T-helper 9 cell (primary cell): ENCODE measurements at places on chromosomes 6 and 20.
A peak's percentile ranks its signal among the peaks of the same experiment; 100 is the strongest.

DNA sequence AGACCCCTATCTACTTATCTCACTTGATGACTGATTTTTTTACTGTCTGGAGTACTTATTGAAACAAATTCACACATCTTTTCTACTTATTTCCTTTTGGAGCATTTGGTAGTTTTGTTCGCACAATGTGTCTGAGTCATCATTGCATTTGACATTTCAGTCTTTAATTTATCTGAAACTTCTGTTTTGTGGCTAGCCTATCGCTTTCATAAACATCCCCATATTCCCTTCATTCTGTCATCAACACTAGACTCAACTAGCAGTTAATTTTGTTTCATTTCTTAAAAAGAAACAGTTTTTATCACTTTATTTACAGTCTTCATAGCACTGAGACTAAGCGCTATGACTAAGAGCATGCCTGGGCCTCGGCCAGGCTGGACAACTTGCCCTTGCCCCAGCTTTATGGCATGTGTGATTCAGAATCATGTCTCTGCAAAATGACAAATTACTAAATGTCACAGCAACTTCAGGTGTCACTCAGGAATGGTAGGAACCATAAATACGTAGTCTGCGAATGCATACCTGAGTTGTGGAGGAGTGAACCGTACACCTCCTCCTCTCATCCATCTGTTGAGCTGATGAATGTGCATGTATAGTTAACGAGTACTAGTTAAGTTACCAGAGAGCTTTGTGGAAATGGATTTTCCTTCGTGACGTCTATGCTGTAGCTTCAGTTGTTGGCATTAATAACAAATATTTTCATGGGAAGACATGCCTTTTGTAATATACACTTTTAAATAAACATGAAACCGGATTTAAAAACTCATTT, 16.2 kb downstream of the L3MBTL3 start:
- no peak for DNase-seq

- DNase-seq, result no peak
Measured at GRCh38 chr6:110387986-110388385, 27.4 kb downstream of the DDO start.

DNA sequence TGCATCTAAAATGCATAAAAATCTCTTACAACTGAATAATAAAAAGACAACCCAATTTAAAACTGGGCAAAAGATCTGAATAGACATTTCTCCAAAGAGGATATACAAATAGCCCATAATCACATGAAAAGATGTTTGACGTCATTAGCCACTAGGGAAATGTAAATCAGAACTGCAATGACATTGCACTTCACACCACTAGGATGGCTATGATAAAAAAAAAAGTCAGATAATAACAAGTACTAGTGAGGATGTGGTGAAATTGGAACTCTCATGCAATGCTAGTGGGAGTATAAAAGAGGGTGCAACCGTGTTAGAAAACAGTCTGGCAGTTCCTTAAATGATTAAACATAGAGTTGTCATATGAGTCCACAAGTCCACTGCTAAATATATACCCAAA, 24.3 kb upstream of the TBX18 start:
- DNase-seq, result no peak

- peak; percentile 29 for DNase-seq
Measured at GRCh38 chr6:31083742-31084354, 28.5 kb downstream of the C6orf15 start.

GRCh38 chr6:142075516-142076101, 57.1 kb upstream of the GJE1 start:
- no peak for DNase-seq

DNA sequence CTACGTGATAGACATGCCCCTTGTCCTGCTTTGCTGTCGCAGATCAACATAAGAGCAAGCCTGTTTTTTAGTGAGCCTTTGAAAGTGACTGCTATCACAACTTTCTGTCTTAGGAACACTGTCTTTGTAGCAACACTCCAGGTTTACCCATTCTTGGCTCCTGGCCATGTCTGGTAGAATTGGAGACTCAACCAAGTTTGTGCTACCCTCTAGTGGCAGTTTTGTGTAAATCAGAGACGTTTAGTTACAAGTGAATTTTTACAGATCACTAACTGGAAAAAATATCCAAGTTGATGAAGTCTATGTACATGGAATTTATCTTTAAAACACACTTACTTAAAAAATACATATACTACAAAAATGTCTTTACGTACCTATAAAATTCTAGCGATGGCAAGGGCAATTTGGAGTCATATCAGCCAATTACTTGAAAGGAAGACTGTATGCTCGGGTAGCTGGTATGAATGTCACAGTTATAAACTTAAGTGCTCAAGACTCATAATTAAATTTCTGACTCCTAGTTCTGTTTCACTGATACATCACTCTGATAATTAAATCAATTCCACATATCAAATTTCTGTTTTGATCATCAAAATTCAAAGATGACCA, 101.4 kb downstream of the ADGB start:
- peak; percentile 11 for DNase-seq

GRCh38 chr20:58840816-58841538, 9.7 kb downstream of the GNAS-AS1 start:
- no peak for DNase-seq

- DNase-seq, result no peak
Measured at GRCh38 chr6:1059596-1059995, 252.3 kb upstream of the FOXQ1 start.

DNA sequence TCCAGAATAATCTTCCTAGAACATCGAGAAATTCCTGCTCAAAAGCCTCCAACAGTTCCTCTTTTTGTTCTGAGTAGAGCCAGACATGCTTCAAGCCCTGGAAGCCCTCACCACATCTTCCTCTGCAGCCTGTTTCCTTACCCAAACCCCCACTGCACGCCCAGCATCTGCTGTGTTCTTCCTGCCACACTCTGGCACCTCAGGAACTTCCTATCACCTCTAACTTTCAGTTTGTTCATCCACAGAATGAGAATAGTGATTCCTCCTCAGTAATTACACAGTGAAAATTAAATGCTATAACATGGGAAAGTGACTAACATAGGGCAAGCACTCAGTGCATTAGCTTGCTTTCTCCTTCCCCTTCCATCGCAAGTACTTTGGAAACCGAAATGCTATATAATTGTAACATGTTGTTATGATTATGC, 26.3 kb downstream of the C6orf89 start:
- DNase-seq, result peak; percentile 23

DNA sequence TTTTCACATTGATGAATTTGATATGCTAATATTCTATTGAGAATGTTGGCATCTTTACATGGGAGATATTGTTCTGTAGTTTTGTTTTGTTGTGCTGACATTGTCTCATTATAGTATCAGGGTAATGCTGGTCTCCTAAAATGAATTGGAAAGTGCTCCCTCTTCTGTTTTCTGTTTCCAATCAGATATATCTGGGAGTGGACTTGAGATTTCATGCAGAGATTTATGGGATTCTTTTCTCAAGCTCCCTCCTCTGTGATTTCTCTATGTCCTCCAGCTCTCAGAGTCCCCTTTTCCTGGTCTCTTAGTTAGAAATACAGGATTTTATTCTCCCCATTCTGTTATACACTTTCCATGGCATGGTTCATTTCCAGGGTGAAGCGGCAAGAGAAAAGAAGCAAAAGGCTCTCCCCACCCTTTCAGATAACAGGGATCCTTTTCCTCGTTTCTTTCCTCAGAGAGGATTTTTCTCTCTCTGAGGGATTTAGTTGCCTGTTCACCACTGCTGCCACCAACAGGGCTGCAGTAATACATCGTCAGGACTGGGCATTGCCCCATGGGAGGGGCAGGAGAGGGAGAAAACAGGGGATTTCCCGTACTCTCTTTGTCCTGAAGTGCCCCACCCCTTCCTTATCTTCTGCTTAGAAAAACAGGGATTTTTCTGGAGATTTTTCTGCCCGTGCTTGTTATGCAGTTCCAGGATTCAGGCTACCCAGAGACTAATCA, 59.3 kb upstream of the STMND1 start:
- no peak for DNase-seq

GRCh38 chr20:62656919-62657588, 14.8 kb downstream of the SLCO4A1 start:
- DNase-seq, result no peak

GRCh38 chr6:2534406-2535042, 216.2 kb downstream of the MYLK4 start:
- DNase-seq, result no peak

DNA sequence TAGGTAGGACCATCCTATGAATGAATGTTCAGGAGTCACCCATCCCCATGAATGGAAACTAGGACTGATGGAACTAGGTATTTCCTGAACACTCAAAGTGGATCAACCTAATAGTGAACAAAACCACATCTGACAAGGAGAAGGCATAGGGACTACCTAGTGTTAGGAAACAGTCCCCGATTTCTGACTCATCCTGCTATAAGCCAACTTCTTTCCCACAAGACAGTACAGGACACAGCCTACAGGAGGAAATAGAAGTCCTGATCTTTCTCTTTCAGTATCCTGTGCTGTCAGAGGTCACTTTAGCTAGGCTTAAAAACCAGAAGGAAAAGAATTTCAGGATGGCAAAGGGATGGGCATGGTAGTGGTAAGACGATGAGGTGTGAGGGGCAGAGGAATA, 19.5 kb upstream of the GMDS start:
- DNase-seq, result no peak

DNA sequence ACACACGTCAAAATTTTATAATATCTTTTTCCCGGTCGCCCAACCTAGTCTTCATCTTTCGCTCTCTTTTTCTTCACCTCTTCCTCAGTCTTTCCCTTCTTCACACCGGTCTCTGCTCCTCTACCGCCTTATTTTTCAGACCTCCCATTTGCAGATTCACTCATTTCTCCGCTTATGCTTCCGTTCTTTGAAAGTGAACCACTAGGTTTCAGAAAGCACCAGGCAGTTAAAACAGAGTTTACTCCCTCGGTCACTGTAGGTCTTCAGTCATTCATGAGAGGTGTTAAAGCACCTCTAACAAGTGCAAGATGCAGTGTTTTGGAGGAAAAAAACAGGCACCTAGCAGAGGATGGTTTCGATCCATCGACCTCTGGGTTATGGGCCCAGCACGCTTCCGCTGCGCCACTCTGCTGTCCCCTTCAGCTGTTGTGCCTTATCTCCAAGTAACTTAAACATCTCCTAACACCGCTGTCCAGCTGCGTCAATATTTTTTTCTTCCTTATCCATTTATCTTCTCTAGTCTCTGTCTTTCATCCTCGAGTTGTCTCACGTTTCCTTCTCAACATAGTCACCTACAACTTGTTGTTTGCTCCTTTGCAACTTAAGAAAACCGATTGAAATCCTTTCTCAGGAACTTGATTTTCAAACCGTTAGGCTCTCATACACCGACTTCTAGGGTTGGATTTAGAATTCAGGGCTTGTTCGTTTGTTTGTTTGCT, 119.7 kb upstream of the ZNF184 start:
- no peak for DNase-seq

DNA sequence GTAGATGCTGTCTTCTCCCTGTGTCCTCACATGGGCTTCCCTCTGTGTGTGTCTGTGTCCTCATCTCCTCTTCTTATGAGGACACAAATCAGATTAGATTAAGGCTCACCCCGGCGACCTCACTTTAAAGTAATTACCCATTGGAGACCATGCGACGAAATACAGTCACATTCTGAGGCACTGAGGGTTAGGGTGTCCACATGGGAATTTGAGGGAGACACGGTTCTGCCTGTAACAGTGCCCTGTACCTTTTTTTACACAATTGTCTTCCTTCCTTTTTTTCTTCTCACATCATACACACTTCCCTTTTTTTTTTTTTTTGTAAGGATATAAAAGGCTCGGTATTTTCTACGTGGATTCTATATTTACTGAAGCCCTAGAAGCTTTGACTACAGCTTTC, 48.9 kb downstream of the DEK start:
- no peak for DNase-seq

GRCh38 chr20:3778976-3779375, 2.3 kb downstream of the SPEF1 start:
- no peak for DNase-seq

- DNase-seq, result peak; percentile 57
Measured at GRCh38 chr20:58692579-58693225, at the start of gene NPEPL1. Gene NPEPL1 (plus strand): TSS chr20:58692800. CDS start chr20:58692901, 101 bp downstream.

- no peak for DNase-seq
Measured at GRCh38 chr6:29730575-29731126, 7.4 kb downstream of the HLA-F start.

DNA sequence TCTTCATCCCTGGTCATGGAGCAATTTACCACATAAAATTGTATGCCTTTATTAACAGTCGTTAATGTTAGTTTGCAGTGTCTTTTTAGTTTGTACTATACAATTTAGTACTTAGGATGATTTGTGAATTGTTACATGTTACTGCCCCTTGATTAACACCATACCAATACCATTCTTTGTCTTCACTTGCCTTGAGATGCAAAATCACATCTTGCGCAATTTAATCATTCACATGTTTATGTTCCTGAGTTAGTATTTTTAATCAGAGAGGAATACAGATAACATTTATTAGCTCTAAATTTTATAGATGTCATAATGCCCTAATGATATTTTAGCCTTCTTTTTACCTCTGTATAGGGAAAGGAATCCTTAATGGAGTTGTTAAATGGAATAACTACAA, 114.1 kb downstream of the SCAF8 start:
- DNase-seq, result no peak

GRCh38 chr6:148868314-148868713, 121.5 kb downstream of the UST start:
- DNase-seq, result no peak

DNA sequence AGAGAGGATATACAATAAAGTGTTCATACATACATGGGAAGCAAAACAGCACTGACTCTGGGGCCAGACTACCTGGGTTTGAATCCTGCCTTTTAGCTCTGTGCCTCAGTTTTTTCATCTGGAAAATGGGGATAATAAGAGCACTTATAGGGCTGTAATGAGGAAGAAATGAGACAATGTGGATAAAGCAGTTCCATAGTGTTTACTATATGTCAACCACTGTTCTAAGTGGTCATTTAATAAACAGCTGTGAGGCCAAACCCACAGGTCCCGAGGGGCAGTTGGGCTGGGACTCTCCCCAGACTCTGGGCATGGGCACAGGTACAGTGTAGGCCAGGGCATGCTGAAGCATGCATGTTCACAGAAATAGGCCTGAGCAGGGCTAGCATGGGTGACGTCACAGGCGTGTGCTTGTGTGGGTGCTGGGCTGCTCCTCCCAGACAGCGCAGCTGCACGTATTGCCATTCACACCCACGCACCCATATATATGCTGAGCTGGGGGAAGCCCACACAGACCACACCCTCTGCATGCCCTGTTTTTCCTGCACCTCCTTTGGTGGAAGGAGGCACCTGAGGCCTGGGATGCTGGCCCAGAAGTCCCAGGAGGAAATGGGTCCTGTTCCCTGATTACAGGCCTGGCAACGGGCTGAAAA, 3.5 kb upstream of the PLCG1 start:
- DNase-seq, result peak; percentile 41

- DNase-seq, result no peak
Measured at GRCh38 chr6:41785254-41785653, 2.2 kb upstream of the TOMM6 start.
